ENCODE measurements at places on chromosomes 13 and 19.

- no peak for DNase-seq
- no peak overlapping the region for H3K4me3 ChIP-seq
- H3K27me3 ChIP-seq, result no peaks in the 10 kb centered on the region
- no peaks in the 10 kb centered on the region for H3K4me1 ChIP-seq
- no peaks in the 10 kb centered on the region for H3K36me3 ChIP-seq
- H3K27ac ChIP-seq, result peak overlapping the region; percentile 51
These were observed 55.1 kb downstream of the RAB20 start for GRCh38 chr13:110506396-110506795.

GRCh38 chr13:79966059-79966458 is 374.9 kb downstream of the SPRY2 start:
- no peak for DNase-seq
- H3K27ac ChIP-seq, result no peak overlapping the region
- no peaks in the 10 kb centered on the region for H3K27me3 ChIP-seq
- H3K4me1 ChIP-seq, result no peaks in the 10 kb centered on the region
- no peak overlapping the region for H3K4me3 ChIP-seq

DNA sequence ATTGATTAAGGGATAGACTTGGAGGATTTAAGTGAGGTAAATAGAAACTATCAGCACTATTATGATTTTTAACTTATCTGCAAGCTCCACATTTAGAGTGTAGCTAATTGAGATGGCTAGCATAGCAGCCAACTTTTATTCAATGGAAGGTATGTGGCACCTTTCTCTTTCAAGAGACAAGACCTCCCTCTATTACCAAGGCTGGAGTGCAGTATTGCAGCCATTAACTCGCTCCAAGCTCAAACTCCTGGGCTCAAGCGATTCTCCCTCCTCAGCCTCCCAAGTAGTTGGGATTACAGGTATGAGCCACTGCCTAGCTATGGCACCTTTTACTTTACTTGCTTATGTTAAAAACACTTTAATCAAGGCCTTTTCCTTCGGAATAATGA is 8.2 kb downstream of the TPT1 start:
- DNase-seq, result no peak
- H3K27ac ChIP-seq, result no peak overlapping the region
- no peak overlapping the region for H3K4me3 ChIP-seq

GRCh38 chr13:101139081-101139480 is 277.2 kb downstream of the NALCN start:
- no peaks in the 10 kb centered on the region for H3K27me3 ChIP-seq
- no peak for DNase-seq
- H3K36me3 ChIP-seq, result no peaks in the 10 kb centered on the region
- no peak overlapping the region for H3K27ac ChIP-seq

DNA sequence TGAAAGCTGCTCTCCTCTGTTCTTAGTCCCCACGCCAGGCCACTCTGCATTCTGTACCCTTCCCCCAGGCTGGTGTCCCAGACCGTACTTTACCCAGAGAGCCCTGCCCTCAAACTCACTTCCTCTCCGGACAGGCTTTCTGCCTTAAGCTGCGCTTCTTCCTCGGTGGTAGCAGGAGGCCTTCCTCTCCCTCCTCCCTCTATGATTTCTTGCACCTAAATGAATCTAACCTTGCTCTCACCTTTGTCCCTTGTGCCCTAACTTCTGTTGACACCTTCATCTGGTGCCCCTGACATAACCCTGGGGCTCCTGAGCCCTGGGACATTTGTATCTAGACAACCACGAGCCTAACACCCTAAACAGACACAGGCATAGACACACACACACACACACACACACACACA is 29.6 kb upstream of the CEACAM21 start:
- peaks cover 65% of the 10 kb centered on the region for H3K4me1 ChIP-seq
- H3K27ac ChIP-seq, result peak overlapping the region; percentile 40
- no peaks in the 10 kb centered on the region for H3K36me3 ChIP-seq
- no peaks in the 10 kb centered on the region for H3K27me3 ChIP-seq

DNA sequence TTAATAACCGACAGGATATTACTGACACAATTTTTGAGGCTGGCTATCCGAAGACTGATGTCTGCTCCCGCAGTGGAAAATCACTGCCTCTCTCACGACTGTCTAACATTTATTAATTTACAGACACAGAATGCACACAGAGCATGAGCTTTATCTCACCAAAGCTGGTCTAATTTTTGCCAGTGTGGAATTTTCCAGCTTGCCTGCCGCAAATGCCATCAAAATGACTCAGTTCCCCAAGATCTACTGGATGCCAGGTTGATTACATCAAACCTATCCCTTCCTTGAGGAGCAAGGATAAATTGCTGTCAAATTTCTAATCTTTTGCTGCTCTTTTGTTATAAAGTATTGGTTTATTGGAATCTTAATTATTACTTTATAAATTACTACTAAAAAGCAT is 1775.1 kb upstream of the PCDH20 start:
- H3K4me3 ChIP-seq, result no peak overlapping the region
- H3K27ac ChIP-seq, result no peak overlapping the region
- no peaks in the 10 kb centered on the region for H3K4me1 ChIP-seq
- DNase-seq, result no peak
- no peaks in the 10 kb centered on the region for H3K36me3 ChIP-seq
- H3K27me3 ChIP-seq, result no peaks in the 10 kb centered on the region

DNA sequence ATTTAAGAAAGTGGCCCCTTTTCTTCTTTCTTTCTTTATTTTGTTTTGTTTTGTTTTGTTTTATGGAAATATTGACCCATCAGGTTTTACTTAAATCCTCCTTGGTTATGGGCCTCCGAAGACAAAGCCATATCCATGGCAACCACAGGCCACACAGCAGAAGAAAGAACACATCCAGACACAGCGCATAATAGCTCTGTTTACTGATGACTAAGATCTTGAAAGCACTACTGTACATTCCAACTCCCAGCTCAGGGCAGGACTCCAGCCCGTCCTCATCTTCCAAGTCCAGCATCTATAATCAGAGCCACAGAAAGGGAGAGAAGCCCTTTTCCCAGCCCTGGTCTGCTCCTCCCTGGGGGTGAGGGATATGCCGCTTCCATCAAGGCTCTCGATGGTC is 84.3 kb downstream of the NUFIP1 start:
- no peaks in the 10 kb centered on the region for H3K27me3 ChIP-seq
- H3K4me1 ChIP-seq, result no peaks in the 10 kb centered on the region
- no peak overlapping the region for H3K4me3 ChIP-seq
- no peaks in the 10 kb centered on the region for H3K36me3 ChIP-seq
- no peak overlapping the region for H3K27ac ChIP-seq
- DNase-seq, result no peak

DNA sequence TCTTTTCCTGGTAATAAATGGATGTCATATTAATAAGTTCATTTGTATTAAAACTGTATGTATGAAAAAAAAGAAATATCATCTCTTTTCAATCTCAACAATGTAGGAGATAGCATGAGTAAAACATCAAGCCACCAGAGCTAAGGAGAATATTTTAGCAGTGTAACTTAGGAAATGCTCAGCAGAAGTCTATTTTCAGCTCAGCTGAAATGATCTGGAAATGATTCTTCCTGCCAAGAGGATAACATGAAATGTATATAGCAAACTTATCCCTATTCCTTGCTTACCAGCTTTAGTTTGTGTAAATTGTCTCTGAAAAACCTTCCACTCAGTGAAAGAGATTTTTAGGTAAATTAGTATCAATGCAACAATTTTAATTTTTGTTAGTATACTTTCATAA is 1194.4 kb downstream of the SLITRK1 start:
- H3K36me3 ChIP-seq, result no peaks in the 10 kb centered on the region
- H3K27ac ChIP-seq, result no peak overlapping the region
- no peaks in the 10 kb centered on the region for H3K4me1 ChIP-seq
- no peaks in the 10 kb centered on the region for H3K27me3 ChIP-seq

DNA sequence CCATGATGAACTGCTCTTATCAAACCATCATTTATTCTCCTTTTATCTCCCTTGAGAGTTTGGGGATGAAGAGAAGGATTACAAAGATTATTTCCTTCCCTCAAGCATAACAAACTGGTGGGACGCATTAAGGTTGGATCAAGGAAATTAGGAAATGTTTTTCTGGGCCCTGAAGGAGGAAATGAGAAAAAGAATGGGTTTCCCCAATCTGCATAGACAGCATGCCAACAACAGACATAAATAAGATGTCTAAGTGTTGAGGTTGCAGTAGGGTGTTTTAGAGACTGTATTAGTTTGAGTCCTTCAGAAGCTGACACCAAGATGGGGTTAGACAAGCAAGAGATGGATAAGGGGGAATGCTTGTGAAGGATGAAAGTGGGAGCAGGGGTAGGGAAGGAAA is 7.3 kb downstream of the EPSTI1 start:
- peaks cover 1% of the 10 kb centered on the region for H3K4me1 ChIP-seq
- no peak for DNase-seq
- H3K4me3 ChIP-seq, result no peak overlapping the region

DNA sequence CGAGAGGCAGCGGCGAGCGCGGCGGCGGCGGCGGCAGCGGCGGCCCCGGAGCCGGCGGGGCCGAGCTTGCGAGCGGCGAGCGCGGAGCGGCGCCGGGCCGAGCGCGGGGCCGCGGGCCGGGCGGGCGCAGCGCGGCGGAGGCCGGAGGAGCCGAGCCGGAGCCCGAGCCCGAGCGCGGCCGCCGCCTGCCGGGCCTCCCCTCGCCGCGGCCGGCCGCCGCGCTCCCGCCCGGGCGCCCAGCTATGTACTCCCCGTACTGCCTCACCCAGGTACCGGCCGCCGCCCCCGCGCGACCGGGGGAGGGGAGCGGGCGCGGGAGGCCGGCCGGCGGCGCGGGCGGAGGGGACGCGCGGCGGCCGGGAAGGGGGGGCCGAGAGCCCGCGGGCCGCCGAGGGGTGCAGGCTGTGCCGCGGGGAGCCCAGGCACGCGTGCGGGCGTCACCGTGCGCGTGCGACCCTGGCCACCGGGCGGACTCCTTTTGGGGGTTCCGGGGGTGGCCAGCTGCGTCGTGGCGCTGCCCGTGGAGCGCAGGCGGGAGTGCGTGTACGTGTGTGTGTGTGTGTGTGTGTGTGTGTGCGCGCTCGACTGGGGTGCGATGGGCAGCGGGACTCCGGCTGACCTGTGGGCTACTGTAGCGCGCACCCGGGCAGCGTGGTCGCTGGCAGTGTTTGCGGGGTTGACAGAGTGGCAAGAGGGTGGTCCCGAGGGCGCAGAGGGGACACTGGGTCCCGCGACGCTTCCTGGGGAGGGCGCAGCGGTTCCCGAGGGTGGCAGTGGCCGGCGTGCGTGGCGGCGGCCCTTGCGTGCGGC is 526 bp downstream of the NFIX start:
- no peaks in the 10 kb centered on the region for H3K36me3 ChIP-seq
- H3K4me1 ChIP-seq, result peaks cover 7% of the 10 kb centered on the region
- H3K4me3 ChIP-seq, result no peak overlapping the region

- no peak overlapping the region for H3K27ac ChIP-seq
- no peak overlapping the region for H3K4me3 ChIP-seq
- DNase-seq, result no peak
- no peaks in the 10 kb centered on the region for H3K27me3 ChIP-seq
- H3K4me1 ChIP-seq, result no peaks in the 10 kb centered on the region
- H3K36me3 ChIP-seq, result peaks cover 14% of the 10 kb centered on the region
These were observed 9.6 kb downstream of the MIR17HG start for GRCh38 chr13:91356919-91357612.

GRCh38 chr13:44726214-44726613 is 150.1 kb upstream of the TSC22D1 start:
- DNase-seq, result no peak
- H3K27me3 ChIP-seq, result no peaks in the 10 kb centered on the region
- H3K4me1 ChIP-seq, result no peaks in the 10 kb centered on the region
- no peak overlapping the region for H3K4me3 ChIP-seq

DNA sequence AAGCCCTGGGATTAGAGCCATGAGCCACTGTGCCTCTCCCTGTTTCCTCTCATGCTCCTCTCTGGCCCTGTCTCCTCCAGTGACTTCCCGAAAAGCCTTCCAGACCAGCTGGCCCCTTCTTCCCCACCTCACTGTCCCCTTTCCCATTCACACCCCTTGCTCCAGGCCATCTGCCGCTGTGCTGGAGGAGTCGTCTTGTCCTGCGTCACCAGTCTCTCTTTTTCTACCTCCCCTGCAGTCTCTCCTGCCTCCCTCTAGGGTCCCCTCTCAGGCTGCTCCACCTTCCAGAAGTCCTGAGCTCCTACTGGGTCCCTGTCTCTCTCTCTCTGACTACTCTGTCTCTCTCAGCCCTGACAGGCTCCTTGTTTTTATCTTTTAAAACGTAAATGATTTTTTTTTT is 5.3 kb upstream of the FFAR1 start:
- peaks cover 2% of the 10 kb centered on the region for H3K27me3 ChIP-seq
- H3K27ac ChIP-seq, result no peak overlapping the region
- DNase-seq, result no peak
- H3K4me3 ChIP-seq, result no peak overlapping the region

DNA sequence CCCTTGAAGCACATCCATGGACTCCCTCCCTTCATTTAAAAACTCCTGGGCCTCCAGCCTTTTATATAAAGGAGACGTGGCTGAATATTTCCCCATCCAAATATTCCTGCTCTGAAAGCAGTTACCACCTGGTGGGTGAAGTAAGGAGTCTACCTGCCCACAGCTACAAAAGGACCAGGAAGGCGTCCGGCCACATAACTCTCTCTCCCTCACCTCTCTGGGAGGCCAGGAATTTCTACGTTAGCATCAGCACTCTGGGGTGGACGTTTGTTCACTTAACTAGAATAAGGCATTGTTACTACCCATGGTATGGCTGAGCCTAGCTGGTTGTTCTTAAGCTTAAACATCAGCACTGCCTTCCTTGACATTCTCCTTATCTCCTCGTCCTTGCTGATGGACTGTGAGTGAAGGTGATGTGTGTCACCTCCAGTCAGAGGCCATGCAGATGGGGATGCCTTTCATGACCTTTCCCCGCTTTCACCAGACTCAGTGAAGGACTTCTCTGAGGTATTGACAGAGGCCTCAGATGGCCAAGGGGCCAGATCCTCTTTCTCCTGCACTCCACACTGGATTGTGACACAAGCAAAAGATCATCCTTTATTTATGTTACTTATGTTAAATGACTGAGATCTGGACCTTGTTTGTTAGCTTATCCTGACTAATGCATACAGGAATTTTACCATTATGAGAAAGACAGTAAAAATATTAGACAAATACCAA is 22.2 kb upstream of the KPNA3 start:
- H3K4me1 ChIP-seq, result no peaks in the 10 kb centered on the region
- no peaks in the 10 kb centered on the region for H3K36me3 ChIP-seq
- DNase-seq, result no peak
- no peaks in the 10 kb centered on the region for H3K27me3 ChIP-seq
- no peak overlapping the region for H3K27ac ChIP-seq
- H3K4me3 ChIP-seq, result no peak overlapping the region

GRCh38 chr19:40831502-40832430 is 18.5 kb downstream of the CYP2A6 start:
- H3K27me3 ChIP-seq, result no peaks in the 10 kb centered on the region
- no peak for DNase-seq
- H3K4me3 ChIP-seq, result no peak overlapping the region
- H3K27ac ChIP-seq, result no peak overlapping the region
- peaks cover 8% of the 10 kb centered on the region for H3K4me1 ChIP-seq

GRCh38 chr19:29476528-29476927 is 49.3 kb upstream of the VSTM2B start:
- no peaks in the 10 kb centered on the region for H3K36me3 ChIP-seq
- no peak overlapping the region for H3K27ac ChIP-seq
- no peaks in the 10 kb centered on the region for H3K27me3 ChIP-seq
- no peaks in the 10 kb centered on the region for H3K4me1 ChIP-seq
- no peak overlapping the region for H3K4me3 ChIP-seq

GRCh38 chr13:43026262-43026661 is 2.9 kb downstream of the DNAJC15 start:
- DNase-seq, result no peak
- no peaks in the 10 kb centered on the region for H3K36me3 ChIP-seq
- H3K4me1 ChIP-seq, result peaks cover 18% of the 10 kb centered on the region
- no peaks in the 10 kb centered on the region for H3K27me3 ChIP-seq

- DNase-seq, result no peak
- no peak overlapping the region for H3K27ac ChIP-seq
These were observed 4.1 kb downstream of the IL27RA start for GRCh38 chr19:14035706-14036105.
